GOT3 (cell line): ENCODE measurements at places on chromosomes 12 and 14.

- DNase-seq: no peak
Observed at GRCh38 chr12:70068743-70069142, 174.5 kb upstream of the CNOT2 start.

DNA sequence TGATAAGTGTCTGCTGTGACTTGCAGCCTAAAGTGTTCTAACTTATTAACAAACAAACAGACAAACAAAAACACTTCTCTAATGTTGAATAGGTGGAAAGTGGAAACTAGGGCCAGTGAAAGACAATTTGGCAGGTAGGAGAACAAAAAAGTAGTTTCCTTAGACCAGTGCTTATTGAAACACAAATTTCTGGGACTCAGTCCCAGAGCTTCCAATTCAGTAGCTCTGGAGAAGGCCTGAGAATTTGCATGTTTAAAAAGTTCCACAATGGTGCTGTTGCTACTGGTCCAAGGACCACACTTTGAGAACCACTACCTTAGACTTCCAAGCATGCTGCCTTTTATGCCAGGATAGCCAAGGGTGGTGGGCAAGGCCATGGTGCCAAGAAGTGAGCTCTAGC, 67.8 kb downstream of the AKAP6 start:
- DNase-seq: no peak

DNA sequence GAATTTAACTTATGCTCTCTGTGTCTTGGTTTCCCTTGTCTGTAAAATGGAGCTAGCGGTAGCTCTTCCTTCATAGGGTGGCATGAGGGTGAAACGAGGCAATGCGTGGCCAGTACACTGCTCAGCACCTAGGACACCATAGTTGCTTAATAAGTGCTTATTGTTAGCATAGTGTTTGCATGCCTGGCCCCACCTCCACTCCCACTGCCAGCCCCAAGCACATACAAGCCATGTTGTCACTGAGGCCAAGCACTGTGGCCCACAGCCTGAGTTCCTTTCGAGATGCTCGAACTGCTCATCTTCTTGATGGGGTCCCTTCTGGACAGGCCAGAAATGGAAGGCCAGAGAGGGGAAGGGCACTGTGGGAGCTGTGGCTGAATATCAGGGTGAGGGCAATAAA, 839 bp downstream of the FICD start:
- DNase-seq: no peak

DNA sequence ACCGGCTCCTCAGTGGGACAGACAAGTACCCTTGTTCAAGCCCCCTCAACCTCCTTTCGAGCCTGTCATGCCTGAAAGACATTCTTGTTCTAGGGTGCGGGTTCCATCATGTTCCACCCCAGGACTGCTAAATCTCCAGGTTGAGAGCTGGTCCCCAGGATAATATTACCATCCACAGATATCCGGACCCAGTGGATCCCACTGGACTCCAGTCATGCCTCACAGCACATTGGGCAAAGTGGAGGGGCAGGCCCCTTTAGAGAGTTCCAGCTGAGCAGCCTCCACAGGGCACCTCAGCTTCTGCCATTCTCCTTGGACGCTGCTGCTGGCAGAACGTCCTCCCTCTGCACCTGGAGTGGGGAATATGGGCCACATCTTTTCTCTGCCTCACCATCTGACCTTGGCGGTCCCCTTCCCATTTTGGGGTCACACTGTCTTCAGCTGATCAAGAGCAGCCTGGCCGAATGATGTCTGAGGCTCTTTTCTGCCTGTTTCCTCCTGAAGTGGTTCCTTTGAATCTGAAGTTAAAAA, 137.4 kb downstream of the BCL11B start:
- DNase-seq: no peak

DNA sequence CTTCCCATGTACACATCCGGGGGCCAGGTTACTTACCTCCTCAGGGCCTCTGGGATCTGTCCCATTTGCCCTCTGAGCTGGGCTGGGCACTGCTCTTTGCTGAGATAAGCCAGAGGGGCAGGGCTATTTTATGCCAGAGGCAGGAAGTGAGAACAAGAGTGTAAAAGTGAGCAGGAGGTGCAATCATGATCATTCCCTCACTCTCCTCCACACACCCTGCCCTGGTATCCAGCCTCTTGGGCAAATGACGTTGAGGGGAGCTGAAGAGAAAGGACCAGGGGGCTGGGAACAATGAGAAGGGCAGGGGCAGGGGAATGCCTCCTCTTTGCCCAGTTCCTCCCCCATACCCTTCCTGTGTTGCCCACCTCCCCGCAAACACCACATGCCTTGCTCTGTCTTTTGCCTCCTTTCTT, 4.2 kb downstream of the LPAR5 start:
- DNase-seq: no peak

- no peak for DNase-seq
Observed at GRCh38 chr14:61673305-61673704, 22.0 kb upstream of the HIF1A start.

DNA sequence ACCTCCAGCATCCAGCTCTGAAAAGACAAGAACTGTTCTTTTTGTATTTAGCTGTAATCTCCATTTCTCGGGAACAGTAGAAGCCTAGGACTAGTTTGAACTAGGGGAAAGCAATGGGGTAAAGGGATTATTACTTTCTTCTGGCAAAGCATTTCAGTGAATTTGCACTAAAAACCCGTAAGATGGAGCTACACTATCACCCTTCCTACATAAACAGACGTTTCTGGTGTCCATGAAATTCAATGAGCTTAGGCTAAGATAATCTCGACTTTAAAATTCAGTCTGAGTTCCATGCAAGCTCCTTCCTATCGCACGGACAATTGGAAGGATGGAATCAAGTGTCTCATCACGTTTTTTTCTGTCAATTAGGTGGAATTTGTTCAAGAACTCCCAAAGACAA, 24.0 kb downstream of the ACSM4 start:
- DNase-seq: no peak

GRCh38 chr12:103586132-103586531, 941 bp upstream of the STAB2 start:
- DNase-seq: no peak

DNA sequence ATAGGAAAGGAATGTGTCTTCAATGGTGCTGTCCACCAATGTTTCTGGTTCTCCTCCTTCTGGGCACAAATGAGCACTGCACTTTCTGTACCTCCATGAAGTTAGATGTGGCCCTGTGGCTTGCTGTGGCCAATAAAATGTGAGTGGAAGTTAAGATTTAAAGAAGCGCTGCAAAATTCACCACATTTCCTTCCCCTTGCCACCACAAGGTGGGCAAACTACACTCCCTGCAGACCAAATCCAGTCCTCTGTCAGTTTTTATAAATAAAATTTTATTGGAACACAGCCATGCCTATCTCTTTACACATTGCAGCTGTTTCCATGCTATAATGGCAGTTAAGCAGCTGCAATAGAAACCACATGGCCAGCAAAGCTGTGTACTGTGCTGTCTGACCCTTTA, 141.4 kb upstream of the TMPO start:
- no peak for DNase-seq

DNA sequence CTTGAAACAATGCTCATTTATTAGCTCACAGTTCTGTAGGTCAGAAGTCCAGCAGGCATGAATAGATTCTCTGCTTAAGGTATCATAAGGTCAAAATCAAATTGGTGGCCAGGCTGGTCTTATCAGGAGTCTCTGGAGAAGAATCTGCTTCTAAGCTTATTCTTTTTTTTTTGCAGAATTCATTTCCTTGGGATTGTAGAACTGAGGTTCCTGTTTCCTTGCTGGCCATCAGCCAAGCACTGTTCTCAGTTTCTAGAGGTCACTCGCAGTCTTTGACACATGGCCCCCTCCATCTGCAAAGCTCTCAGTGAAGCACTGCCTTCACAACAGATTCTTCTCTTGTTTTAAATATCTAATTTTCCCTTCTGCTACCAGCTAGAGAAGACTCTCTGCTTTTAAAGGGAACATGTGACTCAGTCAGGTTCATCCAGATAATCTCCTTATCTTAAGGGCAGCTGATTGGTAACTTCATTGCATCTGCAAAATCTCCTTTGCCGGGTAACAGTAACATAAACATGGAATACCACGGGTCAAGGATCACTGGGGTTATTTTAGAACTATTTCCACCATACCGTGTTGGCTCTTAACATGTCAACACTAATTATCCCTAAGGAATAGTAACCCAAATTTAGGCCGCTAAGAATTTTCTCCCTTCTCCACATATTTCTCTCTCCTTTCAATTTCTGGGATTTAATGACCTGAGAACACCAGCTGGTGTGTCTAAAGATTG, 25.3 kb downstream of the RHOJ start:
- DNase-seq: no peak

GRCh38 chr12:117143008-117143532, 43.9 kb upstream of the TESC start:
- DNase-seq: no peak

DNA sequence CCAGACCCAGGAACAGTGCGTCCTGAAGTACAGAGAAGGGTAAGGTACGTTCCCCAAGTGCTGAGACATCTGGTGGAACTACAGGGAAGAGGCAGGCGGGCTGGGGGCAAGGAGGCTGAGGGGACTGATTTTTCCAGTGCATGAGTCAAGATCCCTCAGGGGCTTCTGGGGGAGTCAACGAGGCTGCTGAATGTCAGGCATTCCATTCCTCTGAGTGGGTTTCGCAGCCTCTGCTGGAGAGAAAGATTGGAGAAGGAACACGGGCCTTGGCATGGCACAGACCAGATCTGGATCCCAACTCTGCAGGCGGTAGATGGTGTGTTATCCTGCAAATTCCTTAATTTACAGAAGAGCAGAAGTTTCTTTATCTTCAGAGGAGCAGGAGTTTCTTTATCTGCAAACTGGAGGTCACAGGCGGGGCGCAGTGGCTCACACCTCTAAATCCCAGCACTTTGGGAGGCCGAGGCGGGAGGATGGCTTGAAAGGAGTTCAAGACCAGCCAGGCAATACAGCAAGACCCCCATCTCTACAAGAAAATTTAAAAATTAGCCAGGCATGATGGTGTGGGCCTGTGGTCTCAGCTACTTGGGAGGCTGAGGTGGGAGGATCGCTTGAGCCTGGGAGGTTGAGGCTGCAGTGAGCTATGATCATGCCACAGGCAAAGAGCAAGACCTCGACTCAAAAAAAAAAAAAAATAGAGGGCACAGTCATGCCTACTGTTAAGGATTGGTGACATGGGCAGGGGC, 132.6 kb upstream of the MAP1LC3B2 start:
- peak; percentile 80 for DNase-seq

DNA sequence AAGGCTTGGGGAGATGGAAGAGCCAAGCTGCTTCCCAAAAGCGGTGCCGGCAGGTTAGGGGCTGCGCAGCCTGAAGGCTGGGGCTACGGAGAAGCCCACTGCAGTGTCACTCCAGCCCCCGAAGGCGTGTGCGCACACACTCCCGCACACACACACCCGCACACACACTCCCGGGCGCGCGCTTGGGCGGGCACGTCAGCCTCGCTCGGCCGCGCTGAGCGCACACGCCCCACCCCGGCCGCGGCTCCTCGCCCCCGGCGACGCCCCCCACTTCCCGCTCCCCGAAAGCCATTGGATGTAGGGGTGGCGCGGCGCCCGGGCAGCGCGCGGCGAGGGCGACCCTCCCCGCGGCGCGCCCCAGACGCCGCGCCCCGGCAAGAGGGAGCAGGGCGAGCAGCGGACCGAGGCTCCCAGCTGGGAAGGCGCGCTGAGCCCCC, at the start of gene KCNK10:
Gene KCNK10, minus strand, starts transcription at position 184 of the 437 bp plus-strand sequence. CDS start 471 bp downstream, outside the sequence.
- no peak for DNase-seq

- no peak for DNase-seq
Observed at GRCh38 chr12:69225251-69225910, 14.0 kb upstream of the CPSF6 start.

DNA sequence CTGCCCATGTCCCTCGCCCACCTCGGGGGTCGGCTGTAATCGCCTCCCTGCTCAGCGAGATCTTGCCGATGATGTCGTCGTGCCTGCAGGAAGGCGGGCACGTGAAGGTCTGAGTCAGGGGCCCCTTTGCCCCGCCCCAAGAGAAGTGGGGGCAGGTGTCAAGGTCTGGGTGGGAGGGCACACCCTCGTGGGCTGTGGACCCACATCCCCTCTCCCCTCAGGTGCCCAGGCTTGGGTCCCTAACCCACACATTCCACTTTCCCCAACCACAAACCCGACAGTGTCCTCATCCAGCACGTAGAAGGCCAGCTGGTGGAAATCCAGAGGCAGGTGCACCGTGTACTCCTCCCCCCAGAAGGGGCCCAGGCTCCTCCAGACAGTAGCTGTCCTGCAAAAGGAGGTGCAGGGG, 7.8 kb downstream of the RASAL1 start:
- no peak for DNase-seq

DNA sequence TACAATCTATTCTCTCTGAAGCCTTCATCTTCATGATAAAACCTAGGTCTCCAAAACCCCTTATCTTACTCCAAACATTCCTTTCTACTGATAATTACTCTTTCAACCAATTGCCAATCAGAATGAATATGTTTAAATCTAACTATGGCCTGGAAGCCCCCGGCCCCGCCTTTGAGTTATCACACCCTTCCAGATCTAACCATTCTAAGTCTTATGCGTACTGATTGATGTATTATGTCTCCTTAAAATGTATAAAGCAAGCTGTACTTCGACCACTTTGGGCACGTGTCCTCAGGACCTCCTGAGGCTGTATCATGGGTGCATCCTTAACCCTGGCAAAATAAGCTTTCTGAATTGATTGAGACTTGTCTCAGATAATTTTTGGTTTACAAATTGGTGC, 14.4 kb downstream of the PABPN1 start:
- DNase-seq: no peak

GRCh38 chr14:34781242-34781641, 66.8 kb upstream of the CFL2 start:
- DNase-seq: no peak

- DNase-seq: no peak
Observed at GRCh38 chr14:54369343-54369742, 27.5 kb upstream of the CDKN3 start.

GRCh38 chr12:27780612-27781408, 774 bp upstream of the MANSC4 start:
- no peak for DNase-seq
